ENCODE measurements at places on chromosomes 13 and 19.

DNA sequence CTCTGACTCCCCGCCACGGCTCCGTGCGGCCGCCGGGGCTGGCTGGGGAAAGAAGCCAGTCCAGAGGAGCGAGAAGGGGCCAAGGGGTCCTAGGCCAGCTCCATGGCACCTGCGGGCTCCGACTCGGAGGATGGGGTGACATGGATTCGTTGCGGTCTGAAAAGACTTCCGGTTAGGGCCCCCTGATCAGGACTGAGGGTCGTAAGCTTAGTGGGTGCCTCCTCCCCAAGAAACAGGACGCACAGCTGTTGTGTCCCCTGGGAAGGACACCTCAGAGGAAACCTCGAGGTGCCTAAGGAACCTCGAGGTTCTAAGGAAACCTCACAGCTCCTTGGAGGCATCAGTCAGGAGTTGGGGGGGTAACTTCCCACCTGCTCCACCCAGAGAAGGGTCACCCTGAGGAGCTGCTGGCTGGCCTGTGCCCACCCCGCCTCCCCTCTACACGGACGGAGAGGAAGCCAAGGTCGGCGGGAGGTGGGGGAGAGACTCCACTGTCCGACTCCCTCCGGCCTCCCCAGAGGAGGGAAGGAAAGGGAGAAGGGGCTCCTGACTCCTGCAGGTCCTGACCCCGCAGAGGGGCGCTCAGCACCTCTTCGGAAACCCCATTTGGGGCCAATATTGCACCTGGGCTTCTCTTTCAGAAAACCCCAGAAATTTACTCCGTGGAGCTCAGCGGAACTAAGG lies 855 bp downstream of the ATP12A start:
- DNase-seq, result no peak

GRCh38 chr13:114062341-114062740 lies 70.1 kb downstream of the RASA3 start:
- no peak for DNase-seq

GRCh38 chr13:91922969-91923592 lies 524.7 kb downstream of the GPC5 start:
- no peak for DNase-seq

- no peak for DNase-seq
Observed at GRCh38 chr13:111319998-111320911, at the start of gene TEX29. TSS of gene TEX29 (plus strand) at chr13:111320642. CDS start at chr13:111320891, 249 bp downstream.

GRCh38 chr13:47463726-47464125 lies 537.3 kb downstream of the SUCLA2 start:
- DNase-seq, result no peak

DNA sequence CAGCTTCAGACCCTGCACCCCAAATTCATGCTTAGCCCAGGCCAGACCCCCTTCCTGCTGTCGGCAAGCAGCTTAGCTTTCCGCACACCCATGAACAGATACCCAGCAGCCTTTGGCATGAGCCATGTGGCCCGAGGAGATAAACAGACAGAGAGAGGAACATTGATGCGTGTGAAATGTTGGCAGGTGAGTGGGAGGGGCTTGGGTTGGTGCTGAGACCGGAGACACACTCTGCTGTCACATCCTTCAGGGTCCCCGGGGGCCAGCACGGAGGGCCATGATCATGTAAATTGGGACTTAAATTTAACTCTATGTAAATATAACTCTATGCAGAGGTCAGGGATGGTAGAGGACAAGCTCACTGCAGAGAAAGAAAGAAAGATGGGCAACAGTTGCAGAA lies 1.5 kb downstream of the CD22 start:
- no peak for DNase-seq

DNA sequence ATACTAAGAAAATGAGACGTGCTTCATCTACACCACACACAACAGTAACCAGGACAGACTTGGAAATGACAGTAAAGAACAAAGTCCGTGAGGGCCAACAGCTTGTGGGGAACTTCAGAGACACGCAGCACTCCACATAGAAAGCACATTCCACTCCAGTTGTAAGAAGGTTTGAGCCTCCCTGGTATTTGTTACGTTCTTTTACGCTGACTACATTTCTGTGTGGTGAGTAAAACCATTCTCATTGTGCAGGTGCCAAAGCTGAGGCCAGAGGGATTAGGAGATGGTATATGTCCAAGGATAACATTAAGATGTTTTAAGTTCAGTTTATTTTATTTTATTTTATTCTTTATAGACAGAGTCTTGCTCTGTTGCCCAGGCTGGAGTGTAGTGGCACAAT lies 1189.9 kb downstream of the UQCRFS1 start:
- no peak for DNase-seq

- no peak for DNase-seq
Observed at GRCh38 chr19:49890349-49891311, 6.1 kb downstream of the IL4I1 start.

DNA sequence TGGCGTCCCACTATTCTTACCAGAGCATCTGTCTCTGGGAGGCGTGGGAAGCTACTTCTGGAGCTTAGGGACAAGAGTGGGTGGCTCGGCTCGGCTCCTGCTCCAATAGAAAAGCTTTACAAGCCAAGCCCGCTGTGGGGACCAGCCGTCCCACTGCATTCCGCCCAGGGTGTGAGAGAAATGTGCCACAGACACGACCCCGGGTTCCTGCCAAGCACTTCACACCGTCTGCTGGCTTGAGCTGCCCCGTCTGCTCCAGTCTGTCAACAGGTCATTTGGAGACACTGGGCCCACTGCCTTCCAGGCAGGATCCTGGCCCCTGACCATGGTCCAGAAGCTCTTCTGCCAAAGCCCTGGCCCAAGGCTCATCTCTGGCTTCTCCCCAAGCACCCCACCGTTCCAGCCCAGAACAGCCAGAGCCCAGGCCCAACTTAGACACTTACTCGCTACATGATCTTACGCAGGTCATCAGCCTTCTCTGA lies 6.5 kb upstream of the FKRP start:
- DNase-seq, result no peak
